ENCODE measurements at places on chromosomes 1 and 21.
A peak's percentile ranks its signal among the peaks of the same experiment; 100 is the strongest.

GRCh38 chr21:38469642-38470041 is 28.6 kb downstream of the ERG start:
- DNase-seq, result no peak

GRCh38 chr1:26526287-26526686 is 3.3 kb upstream of the RPS6KA1 start:
- DNase-seq, result no peak

DNA sequence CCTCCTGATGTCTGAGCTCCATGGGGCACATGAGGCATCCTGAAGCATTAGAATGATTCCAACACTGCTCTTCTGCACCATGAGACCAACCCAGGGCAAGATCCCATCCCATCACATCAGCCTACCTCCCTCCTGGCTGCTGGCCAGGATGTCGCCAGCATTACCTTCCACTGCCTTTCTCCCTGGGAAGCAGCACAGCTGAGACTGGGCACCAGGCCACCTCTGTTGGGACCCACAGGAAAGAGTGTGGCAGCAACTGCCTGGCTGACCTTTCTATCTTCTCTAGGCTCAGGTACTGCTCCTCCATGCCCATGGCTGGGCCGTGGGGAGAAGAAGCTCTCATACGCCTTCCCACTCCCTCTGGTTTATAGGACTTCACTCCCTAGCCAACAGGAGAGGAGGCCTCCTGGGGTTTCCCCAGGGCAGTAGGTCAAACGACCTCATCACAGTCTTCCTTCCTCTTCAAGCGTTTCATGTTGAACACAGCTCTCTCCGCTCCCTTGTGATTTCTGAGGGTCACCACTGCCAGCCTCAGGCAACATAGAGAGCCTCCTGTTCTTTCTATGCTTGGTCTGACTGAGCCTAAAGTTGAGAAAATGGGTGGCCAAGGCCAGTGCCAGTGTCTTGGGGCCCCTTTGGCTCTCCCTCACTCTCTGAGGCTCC is 11.1 kb upstream of the RASSF5 start:
- no peak for DNase-seq

- no peak for DNase-seq
Observed at GRCh38 chr1:22290157-22290556, 147.3 kb upstream of the WNT4 start.

DNA sequence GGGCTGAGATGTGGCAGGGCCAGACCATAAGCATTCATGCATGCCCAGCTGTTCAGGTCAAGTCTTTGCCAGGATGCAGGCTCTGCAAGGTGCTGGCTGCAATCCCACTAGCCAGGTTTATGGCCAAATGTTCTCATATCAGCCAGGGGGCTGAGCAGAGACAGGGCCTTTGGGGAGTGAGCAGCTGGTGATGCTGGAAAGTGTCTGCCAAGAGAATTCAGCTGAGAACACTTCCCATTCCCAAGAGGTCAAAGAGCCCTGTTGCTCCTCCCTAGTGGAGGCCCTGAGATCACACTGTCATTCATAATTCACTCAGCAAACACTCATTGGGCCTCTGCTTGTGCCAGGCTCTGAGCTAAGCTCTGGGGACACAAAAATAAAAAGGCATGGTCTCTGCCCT is 150.3 kb downstream of the DMRTA2 start:
- DNase-seq, result no peak

DNA sequence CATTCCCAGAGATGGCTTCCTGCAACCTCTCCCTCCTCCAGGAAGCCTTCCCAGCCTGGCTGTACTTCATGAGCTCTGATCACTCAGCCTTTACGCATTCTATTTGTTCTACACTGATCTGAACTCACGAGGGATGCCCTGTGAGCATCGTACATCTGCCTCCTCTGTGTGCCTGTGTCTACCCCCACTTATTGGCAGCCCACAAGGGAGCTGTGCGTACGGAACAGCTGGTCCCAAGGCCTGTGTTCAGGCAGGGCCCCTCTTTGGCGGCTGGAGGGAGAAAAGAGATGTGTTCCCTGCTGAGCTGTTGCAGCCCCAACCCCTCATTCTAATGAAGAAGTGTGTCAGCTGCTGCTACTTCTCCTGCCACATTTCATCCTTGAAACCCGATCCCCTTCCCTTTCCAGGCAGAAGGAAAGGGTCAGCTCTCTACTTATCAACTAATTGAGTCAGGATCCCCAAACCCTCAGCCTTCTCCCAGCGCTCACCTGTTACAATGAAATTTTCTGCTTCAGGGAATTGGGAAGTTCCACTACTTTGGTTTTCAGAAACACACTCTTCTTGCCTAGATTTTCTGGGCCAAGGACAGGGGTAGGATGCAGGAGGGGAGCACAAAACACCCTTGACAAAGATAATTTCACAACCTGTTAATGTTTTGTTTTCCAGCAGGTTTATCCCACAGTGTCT is 3.2 kb downstream of the INKA2 start:
- DNase-seq, result no peak

- DNase-seq, result no peak
Observed at GRCh38 chr1:167541003-167541402, 12.6 kb downstream of the CREG1 start.

DNA sequence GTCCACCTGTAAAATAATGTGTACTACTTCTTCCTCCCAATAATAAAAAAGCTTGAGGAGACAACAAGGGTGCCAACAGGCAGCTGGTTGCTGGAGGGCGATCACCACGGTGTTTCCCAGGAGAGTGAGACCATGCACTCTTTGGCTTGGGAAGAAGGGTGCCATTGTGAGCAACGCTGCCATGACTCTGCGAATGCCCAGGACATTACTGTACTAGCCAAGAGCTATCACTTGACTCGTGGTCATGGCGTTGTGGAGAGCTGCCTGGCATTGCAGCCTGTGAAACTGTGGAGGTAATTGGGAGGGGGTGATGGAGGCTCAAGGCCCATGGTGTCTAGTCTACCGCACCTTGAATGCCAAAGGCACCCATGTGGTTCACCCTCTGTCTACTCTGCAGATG is 14.6 kb upstream of the PRMT2 start:
- no peak for DNase-seq

- no peak for DNase-seq
Observed at GRCh38 chr1:108016451-108016920, 51.5 kb upstream of the VAV3 start.

GRCh38 chr1:209202830-209203532 is 380.5 kb upstream of the CAMK1G start:
- DNase-seq, result no peak

- no peak for DNase-seq
Observed at GRCh38 chr1:180196436-180197003, 33.5 kb upstream of the LHX4 start.

- DNase-seq, result no peak
Observed at GRCh38 chr1:169217636-169218035, 111.1 kb downstream of the ATP1B1 start.

- DNase-seq, result no peak
Observed at GRCh38 chr1:150259217-150259616, 1.6 kb downstream of the CA14 start.

DNA sequence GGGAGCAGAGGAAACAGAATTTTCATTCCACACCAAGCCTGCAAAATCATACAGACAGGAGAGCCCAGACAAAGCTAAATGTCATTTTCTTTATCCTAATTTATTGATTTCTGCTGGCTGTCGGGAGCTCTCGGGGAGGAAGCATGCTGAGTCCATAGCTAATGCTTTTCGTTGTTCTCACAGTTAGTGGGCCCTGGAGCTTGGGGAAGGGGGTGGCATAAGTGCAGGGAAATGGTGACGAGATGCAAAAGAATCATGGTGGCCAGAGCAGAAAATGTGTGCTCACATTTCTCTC is 202.4 kb downstream of the TOMM20 start:
- no peak for DNase-seq

DNA sequence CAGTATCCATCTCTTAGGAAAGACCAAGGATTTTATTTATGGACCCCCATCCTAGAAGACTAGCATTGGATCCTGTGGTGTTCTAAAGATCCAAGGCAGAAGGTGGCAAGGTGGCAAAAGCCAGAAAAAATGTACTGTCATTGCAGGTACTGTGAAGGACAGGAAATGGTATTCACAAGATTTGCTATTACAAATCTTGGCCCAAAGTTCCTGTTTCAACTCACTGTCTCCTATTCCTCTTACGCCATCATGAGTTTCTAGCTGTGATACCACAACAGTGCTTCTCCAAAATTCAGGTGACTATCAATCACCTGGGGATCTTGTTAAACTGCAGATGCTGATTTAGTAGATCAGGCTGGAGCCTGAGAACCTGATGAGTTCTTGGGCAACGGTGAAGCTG is 21.4 kb downstream of the ACP6 start:
- no peak for DNase-seq

- no peak for DNase-seq
Observed at GRCh38 chr1:173224949-173225348, 17.8 kb upstream of the TNFSF4 start.

- no peak for DNase-seq
Observed at GRCh38 chr21:15191342-15191741, 126.5 kb upstream of the NRIP1 start.

DNA sequence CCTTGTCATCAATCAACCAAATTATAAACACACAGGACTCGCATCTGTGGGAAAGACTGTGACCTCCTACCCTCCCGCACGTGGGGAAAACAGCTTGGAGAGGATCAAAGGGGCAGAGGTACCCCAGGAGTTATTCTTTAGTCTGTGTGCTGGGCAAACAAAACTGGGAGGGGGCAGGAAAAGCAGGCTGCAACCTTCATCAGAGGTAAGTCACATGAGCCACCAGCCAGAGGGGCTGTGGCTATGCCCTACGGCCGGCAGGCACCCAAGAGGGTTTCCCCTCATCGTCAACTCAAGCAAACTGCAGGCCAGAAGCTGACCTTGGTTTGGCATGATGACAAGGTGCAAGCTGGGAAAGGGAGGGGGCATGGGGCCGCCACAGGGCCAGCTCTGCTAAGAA is 12.5 kb downstream of the SMIM12 start:
- no peak for DNase-seq

- no peak for DNase-seq
Observed at GRCh38 chr1:203225071-203225470, 4.4 kb downstream of the CHIT1 start.

DNA sequence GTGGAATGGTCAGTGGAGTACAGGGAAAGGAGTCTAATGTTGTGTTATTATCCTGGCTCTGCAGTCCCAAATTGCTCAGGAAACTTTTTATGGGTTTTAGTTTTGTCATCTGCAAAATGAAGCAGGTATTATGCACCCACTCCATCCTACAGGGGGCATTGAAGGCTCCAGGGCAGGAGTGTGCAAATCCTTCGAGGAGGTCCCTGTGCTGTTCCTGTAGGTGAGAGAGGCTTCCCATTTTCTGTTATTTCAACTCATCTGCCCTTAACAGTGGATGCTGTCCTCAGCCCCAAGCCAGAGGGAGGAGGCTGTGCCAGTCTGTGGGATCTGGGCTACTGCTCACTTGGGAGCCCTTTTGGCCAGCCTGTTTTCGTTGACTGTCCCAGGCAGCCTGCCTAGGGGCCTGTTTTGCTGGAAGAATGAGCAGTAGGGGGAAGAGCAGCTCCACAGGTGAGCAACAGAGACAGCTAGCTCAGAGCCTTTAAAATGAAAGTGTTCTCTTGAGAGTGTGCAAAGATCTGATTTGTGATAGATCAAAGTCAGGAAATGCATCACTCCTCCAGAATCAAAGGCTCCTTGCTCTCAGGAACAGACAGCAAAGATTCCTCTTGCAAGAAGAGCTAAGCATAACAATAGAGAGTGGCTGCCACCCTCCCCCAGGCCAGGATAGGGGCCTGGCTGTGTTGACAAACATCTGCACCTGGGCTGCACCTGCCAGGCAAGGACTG is 317.6 kb upstream of the PROX1 start:
- DNase-seq, result no peak

DNA sequence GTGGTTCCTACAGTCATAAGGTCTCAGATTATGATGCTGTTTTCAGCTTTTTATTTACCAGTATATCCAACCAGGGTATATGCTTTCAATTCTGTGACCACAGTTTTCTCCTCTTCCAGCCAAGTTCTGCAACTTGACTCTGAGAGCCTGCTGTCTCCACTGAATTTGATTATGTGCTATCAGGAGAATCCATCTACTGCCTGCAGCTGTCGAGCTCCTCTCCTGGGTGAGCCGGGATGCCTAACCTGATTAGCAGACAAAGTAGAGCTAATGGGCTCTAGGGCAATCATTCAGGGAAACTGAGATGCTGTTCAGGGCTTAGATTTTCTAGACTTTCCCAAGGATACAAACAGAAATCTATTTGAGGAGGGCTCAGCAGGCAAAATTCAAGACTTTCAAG is 271.5 kb upstream of the BEND5 start:
- DNase-seq, result no peak

- peak; percentile 67 for DNase-seq
Observed at GRCh38 chr1:3618881-3619671, 5.7 kb upstream of the TPRG1L start.

- DNase-seq, result no peak
Observed at GRCh38 chr1:214446772-214447556, 104.4 kb downstream of the PTPN14 start.

DNA sequence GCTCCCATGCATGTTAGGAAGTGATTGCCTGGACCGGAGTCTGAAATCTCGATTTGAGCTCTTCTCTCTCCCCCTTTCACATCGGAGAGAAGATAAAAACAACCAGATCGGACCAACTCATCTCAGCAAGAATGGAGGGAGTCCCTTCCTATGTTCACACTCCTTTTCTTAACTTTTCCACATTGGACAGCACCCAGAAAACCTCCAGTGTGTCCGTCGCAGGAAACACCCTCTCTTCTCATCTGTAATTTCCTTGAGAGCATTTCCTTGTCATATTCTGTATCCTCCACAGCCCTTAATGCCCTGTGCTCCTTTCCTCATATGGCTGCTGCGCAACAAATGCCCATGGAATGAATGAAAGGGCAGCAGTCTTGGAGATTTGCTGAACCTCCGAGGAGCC is 1.5 kb upstream of the TDRD10 start:
- DNase-seq, result no peak

GRCh38 chr21:45997205-45997494 is 15.6 kb downstream of the COL6A1 start:
- no peak for DNase-seq

DNA sequence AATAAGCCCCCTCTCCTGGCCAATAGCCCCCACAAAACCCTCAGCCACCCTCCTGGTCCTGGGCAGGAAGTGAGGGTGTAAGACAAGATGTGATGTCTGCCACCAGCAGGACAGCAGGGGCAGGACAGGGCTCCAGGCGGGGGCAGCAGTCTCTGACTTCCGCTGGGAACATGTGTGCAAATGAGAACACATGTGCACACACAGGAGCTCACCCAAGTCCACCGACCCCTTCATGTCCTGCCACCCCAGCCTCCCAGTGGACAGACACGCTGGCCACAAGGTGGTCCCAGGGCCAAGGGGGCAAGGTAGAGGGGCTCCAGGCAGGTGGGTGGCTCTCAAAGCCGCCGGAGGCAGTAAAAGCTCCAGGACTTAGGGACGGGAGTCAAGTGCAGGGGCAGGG is 60.1 kb downstream of the KCNAB2 start:
- no peak for DNase-seq
